ENCODE measurements at places on chromosomes 1 and 21.

GRCh38 chr1:81478219-81478618 is 322.5 kb upstream of the ADGRL2 start:
- no peak for DNase-seq

GRCh38 chr1:107821340-107821739 is 143.6 kb downstream of the VAV3 start:
- DNase-seq = no peak

- DNase-seq = peak; percentile 25
These were observed 8.8 kb downstream of the FCRLB start for GRCh38 chr1:161730050-161730564.

DNA sequence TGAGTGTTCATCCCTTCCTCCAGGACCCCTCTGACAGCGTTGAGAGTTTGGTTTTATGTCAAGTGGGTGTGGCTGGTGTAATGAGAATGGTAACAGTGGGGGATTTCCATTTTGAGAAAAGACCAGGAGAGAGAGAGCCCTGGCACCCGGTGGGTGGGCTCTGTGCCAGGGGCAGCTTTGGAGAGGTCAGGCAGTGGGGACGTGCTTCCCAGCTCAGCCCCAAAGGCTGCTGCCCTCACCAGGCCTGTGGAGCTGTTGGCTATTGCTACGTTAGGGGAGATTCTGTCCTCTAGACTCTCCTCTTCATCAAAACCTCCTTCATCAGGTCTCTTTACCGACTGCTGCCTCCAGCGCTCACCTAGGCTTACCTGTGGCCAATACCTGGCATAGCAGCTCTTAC is 176.3 kb downstream of the PTPRU start:
- DNase-seq = no peak

- DNase-seq = no peak
These were observed 1.3 kb downstream of the TACSTD2 start for GRCh38 chr1:58575551-58576324.

GRCh38 chr1:231866392-231867331 is 240.1 kb downstream of the DISC1 start:
- DNase-seq = peak; percentile 48

DNA sequence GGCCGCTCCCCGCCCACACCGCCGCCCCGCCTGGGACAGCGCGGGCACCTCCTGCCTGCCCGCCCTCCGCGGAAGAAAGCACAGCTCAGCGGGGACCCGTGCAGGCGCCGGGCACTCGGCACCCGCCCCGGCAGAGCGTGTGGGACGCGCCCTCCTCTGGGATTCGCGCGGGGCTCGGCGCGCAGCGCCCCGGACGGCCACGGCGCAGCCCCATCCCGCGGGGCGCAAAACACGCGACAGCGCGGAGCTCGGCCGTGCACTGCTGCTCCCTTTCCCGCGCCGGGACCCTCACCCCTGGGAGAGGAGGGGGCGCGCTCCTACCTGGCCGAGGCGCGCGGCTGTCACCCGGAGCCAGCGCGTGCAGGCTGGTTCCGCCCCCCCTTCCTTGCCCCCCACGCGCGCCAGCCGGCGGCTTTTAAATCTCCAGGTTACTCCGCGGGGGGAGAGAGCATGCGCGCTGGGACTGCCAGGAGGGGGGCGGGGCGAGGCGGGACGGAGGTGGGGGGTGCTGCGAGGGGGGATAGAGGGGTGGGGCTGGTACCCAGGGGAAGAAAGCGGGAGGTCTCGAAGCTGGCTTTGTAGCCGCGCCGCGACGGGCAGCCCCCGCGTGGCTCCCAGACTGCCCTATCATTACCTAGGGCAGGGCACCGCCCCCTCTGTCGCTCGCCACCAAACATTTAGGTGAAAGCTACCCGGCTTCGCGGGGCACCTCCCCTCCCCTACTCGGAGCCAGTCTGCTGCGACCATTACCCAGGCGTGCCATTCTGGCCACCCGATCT is at the start of gene SLC45A3:
Gene SLC45A3 (minus strand): TSS at position 437 of the 779 bp plus-strand sequence. CDS start 15,853 bp downstream, outside the sequence.
- peak; percentile 65 for DNase-seq

GRCh38 chr1:93888900-93889299 is 9.9 kb upstream of the DNTTIP2 start:
- no peak for DNase-seq

DNA sequence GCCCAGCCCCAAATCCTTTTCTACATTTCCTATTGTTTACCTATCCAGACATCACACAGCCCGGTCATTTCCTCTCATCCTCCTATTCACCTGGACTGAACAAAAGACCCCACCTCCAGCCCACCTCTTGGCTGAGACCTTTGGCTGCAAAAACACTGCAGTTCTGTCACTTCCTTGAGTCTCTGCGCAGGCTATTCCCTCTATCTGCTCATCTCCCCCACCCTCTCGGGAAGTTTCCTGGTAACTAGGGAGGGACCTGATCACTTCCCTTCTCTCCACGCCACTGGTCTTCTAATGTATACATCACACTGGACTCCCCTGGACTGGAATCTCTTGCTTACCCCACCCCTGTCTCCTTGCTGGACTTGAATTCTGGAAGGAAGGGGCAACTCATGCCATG is 5.3 kb downstream of the HTR1D start:
- no peak for DNase-seq
